Mesothelial cell of epicardium (in vitro differentiated cells): ENCODE measurements at places on chromosomes 12 and 14. TPM values are rescaled to one million over a fixed set of nuclear protein-coding genes. Genes with fewer than 3 reads are reported as not detected.

The PRPH gene
- 0.38 TPM in 1 of 3 replicates, not detected in the others for total RNA-seq

The ADCY6 gene
- 65.4 to 69.2 TPM (median 66.1 TPM) in 3 replicates for total RNA-seq

The SMIM41 gene
- 0.16 TPM in 1 of 3 replicates, not detected in the others for total RNA-seq

- H3K4me3 ChIP-seq: no peak overlapping the region
- no peak overlapping the region for H3K27ac ChIP-seq
- H3K27me3 ChIP-seq: peaks cover 20% of the 10 kb centered on the region
- H3K36me3 ChIP-seq: no peaks in the 10 kb centered on the region
- no peak for DNase-seq
These were observed 139.8 kb upstream of the PWP1 start for GRCh38 chr12:107545737-107546353.

- no peak for DNase-seq
- H3K36me3 ChIP-seq: peaks cover 22% of the 10 kb centered on the region
- H3K4me1 ChIP-seq: no peaks in the 10 kb centered on the region
- no peaks in the 10 kb centered on the region for H3K27me3 ChIP-seq
These were observed 29.4 kb downstream of the POLR3B start for GRCh38 chr12:106386813-106387535.
